Right cardiac atrium (tissue), 5 donors: ENCODE measurements at places on chromosomes 2 and 18.

DNA sequence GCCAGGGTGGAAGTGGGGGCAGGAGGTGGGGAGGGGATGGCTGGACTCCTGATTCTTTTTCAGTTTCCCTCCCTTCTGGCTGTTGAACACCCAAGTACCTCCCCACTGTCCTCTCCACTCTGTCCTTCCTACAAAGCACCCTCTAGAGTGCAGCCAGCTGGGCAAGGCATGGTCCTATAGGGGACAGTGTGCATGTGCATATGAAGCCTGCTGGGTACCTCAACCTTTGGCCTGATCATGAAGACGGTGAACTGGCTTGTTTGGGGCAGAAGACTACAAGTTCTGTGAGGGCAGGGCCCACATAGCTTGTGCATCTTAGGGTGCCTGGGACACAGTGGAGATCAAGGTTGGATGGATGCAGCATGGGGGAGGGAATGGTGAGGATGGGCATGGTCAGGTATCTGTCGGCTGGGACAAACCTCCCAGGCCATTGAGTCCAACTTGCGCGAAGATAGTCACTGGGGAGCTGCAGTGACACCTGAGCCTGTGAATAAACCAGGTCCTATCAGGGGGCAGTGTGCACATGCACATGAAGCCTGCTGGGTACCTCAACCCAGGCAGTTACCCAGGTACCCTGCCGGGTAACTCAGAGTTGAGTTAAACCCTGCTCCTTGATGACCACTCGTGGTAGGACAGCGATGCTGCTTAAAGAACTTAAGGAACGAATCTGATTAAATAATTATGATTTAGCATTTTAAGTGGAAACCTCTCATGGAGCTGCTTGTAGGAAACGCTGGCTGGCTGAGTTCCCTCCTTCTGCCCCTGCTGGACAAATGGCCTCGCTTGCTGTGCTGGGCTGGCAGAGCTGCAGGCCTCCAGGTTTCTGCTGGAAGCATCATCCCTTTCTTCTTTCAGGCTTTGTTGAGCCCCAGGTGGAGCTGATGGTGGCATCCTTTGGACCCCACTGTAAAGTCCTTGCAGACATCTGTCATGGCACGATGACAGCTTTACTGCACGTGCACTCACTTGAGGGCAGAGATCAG is 84.0 kb downstream of the POLR1A start:
- no peak for DNase-seq

DNA sequence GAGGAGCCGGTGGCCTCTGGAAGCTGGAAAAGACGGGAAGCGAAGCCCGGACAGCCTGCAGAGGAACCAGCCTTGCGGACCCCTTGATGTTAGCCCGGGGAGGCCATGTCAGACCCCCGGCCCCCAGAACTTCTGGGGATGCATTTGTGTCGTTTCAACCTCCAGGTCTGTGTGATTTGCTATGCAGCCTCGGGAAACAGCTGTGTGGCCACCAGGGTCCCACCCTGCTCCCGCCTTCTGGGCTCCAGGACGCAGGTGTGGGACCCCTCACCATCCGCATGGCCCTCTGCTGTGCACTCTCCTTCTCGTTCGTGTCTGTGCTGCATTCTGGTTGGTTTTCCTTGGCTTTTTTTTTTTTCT is 13.3 kb downstream of the NEU4 start:
- no peak for DNase-seq

- no peak for DNase-seq
Measured at GRCh38 chr2:205273148-205273547, 409.2 kb upstream of the NRP2 start.

- DNase-seq: no peak
Measured at GRCh38 chr2:203648273-203648672, 58.2 kb upstream of the CD28 start.

DNA sequence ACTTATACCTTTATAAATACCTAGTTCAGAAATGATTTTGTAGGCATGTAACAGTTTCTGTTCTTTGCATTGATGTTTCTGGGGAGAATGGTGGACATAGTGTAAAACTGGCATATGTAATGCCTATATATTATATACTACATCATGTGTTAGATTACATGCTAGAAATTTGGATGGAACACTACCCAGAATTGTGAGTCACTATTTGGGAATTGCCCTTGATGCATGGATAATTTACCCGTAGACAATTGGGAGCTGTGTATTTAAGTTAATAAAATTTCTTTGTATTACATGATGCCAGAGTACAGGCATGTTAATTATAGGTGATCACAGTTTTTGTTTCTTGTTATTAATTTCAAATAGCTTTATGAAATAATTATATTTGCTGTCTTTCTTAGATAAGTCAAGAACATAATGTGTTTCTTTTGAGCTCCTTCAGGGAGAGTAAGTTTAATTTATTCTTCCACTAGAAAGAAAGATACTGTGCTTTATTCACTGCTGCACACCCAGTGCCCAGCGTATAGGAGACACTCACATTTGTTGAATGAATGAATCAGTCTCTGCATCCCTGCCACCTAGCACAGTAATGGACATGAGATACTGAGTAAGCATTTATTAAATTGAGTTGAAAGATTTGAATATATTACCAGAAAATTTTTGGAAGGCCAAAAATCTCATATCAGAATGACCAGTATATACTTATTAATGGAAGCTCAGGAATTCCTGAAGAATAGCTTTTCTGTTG is 16.9 kb downstream of the ACSL3 start:
- DNase-seq: no peak

GRCh38 chr2:230700447-230700846 is 12.2 kb upstream of the CAB39 start:
- no peak for DNase-seq

GRCh38 chr2:19355931-19356544 is 2.4 kb downstream of the OSR1 start:
- DNase-seq: no peak

GRCh38 chr2:240972636-240973521 is 25.5 kb upstream of the SNED1 start:
- DNase-seq: peak; percentile 55

DNA sequence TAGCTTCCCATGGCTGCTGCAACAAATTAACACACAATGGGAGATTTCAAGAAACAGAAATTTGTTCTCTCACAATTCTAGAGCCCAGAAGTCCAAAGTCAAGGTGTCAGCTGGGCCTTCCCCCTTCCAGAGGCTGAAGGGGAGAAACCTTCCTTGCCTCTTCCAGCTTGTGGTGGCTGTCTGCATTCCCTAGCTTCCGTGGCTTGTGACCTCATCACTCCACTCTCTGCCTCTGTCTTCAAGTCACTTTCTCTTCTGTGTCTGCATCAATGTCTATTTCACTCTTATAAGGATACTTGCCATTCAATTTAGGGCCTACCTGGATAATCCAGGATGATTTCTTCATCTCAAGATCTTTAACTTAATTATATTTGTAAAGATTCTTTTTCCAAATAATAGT is 16.8 kb upstream of the SRBD1 start:
- no peak for DNase-seq

GRCh38 chr2:241073166-241074064 is 28.7 kb downstream of the MTERF4 start:
- DNase-seq: no peak

DNA sequence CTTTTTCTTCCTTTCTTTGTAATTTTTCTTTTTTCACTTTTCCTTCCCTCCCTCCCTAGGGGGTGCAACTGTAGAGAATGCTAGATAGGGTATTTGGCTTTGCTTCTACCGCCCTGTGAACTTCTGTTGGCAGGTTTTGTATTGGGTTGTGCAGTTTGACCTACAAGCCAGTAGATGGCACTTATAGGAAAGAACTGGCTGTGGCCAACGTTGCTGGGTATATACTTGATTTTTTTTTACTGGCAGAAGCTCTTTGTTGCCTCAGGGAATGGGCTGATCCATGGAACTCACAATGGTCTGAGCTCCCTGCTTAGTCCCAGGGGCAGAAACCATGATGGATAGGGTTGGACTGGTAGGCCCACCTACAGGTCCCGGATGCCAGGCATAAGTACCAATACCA is 1019.5 kb upstream of the LRRTM1 start:
- DNase-seq: no peak

DNA sequence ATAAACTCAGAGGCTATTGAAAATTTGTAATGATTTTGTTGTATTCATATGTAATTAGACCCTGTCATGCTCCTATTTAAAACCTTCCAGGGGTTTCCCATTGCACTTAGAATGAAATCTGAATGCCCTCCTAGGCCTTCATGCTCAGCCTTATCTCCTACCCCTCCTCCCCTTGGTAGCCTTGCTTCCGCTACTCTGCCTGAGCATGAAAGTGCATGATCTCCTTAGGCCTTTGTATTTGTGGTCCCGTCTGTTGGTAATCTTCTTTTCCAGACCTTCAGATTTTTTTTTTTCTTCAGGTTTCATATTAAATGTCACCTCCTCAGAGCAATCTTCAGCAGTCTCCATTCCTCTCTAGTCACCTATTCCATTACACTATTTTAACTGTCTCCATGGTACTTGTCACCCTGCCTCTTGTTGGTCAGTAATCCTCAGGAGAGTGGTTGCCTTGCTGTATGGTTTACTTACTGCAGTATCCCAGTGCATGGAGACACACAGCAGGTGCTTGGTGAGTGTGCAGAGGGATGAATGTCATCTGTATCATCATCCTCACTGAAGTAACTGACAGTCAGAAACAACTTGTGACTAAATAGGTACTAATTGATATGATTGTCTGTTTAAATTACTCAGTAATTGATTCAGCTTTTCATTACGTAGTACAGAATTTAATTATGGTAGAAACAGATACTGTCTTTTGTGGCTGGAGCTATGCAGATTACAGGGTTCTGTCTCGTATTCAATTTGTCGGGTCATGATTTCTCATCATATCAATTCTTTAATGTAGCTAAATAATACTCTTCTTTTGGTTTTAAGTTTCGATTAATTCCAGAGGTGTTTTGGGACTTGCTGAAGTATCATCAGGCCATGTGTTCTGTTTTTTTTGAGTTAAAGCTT is 63.9 kb downstream of the PHLPP1 start:
- DNase-seq: no peak

DNA sequence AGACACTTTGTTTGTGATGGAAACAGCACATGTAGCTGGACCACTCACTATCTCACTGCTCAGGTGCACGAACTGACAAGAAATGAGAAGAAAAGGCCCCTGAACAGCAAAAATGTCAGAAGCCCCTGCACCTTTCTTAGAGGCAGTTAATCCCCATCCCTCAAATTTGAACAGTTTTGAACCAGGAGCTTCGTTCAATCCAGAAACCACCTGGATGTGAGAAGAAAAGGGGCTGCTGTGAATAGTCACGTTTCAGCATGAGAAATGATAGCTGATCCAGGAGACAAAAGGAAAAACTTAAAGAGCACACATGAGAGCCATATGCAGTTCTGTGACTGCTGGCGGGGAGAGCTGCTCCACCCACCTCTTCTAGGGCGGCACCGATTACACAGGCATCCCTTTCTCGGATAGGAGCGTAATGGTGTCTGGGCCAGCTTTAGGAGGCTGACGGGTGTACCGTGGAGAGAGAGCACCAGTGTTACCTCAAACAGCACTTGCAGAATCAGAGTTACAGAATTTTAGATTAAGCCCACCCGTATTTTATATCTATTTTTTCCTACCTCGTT is 117.0 kb upstream of the EML6 start:
- DNase-seq: no peak

DNA sequence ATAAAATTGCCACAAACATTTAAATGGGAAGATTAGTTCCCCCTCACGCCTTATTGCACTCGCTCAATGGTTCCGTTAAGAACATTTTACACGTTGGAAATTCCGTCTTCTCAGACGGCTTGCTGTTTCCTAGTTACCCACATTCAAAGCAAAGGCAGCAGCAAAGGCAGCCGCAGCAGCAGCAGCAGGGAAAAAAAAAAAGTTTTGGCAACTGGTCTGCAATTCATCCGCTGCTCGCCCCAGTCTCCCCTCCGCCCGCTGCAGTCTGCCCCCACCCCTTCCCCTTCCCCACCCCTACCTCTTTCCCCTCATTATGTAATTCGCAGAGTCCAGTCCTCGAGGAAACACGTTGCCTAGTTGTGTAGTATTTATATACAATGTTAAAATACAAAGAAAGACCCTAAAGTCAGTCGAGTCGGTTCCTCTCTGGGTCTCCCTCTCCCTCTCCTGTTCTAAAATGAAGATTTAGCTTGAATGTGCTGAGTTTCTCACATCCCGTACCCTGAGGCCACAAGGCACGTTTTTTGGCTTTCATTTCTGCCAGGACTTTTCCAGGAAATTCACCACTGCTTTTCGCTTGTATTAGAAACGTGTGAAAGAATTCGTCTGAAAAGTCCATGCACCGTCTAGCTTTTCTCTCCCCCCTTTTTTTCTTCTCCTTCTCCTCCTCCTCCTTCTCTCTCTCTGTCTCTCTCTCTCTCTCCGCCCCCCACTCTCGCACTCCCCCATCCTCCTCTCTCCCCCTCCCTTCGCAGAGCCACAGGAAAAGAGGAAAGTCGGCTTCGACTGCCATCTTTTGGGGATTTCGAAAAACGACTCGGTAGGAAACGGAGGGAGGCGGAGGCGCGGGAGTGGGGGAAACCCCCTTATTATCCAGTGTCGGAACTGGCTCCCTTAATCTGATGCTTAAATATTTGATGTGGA is 140.0 kb downstream of the MEIS1 start:
- peak; percentile 78 for DNase-seq

- DNase-seq: no peak
Measured at GRCh38 chr2:237221443-237221842, 135.8 kb downstream of the COPS8 start.

DNA sequence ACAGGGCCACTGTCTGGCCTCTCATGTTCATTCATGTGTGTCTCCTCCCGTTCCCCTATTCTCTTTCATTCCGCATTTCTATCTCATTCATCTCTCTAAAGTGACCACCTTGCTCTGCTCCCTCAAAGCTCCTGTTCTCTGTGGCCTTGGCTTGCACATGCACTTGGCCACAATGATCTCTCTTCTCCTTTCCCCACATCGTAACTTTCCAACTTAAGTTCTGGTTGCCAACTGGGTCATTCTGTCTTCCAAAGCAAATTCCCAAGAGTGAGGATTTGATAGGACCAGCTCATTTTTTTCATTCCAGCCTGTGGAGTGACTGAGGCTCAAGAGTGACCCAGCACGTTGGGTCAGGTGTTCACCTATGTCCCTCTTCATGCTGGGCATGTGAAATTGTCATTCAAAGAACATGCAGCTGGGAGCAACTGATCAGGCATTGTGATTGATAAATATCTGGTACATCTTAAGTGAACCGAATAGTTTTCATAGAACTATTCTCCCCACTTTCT is 14.3 kb upstream of the ITGA6 start:
- no peak for DNase-seq

GRCh38 chr2:127196998-127197397 is 23.1 kb downstream of the CYP27C1 start:
- no peak for DNase-seq

GRCh38 chr18:58315041-58315440 is 271.0 kb downstream of the NEDD4L start:
- DNase-seq: no peak

- DNase-seq: no peak
Measured at GRCh38 chr2:2456721-2457120, 125.6 kb upstream of the MYT1L start.
